Stimulated activated CD4-positive, alpha-beta T cell treated with anti-CD3 and anti-CD28 coated beads, Interleukin-1b, Interleukin-23, amount 100 ng/mL, for 1 hour (primary cell): ENCODE measurements at places on chromosomes 13 and 19.

DNA sequence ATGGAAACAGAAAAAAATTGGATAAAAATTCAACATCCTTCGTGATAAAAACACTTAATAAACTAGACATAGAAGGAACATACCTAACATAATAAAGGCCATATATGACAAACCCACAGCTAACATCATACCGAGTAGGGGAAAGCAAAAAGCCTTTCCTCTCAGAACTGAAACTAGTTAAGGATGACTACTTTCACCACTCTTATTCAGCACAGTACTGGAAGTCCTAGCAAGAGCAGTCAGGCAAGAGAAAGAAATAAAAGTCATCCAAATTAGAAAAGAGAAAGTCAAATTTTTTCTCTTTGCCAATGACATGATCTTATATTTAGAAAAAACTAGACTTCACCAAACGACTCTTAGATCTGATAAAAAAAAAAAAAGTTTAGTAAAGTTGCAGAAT lies 25.8 kb upstream of the SLC7A9 start:
- no peak for DNase-seq

- DNase-seq, result no peak
These were observed 754 bp downstream of the RNF6 start for GRCh38 chr13:26221399-26221720.

DNA sequence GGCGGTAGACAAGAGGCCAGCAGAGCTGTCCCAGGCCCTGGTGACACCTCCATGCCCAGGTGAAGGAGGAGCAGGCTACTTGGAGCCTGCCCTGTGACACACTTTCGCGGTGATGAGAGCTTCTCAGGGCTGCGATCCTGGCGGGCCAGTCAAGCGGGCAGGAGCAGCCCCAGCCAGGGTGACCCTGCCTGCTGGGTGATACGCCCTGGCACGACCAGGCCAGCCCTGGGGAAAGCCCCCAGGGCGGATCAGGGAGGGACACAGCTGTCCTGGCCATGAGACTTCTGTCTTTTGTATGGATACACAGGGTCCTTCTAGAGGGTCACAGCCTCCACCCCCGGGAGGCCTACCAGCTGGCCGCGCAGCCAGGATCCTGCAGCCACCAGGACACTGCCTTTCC lies 13.1 kb downstream of the DNM2 start:
- no peak for DNase-seq

- DNase-seq, result no peak
These were observed 8.6 kb downstream of the LYL1 start for GRCh38 chr19:13094106-13094504.

GRCh38 chr13:48398450-48399095 lies 14.3 kb downstream of the LPAR6 start:
- DNase-seq, result no peak

DNA sequence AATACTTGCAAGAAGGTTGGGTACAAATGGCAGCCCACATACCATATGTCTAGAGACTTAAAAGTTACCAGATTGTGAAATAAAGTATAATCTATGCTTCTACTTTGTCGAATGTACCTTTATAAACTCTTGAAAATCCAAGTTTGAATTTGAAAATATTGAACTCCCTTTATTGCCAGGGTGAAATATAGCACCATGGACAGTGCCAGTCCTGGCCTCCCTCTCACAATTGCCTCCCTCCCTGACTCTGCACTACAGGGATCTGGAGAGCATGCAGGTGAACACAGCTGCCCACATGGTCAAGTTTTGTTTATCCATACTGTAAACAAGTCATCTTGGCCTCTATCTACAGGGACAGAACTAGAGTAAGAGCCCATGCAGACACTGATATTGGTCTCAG lies 394.1 kb upstream of the SLITRK6 start:
- no peak for DNase-seq
